ENCODE measurements at places on chromosomes 11 and 22.
A peak's percentile ranks its signal among the peaks of the same experiment; 100 is the strongest.

- no peak for DNase-seq
These were observed 36.3 kb downstream of the AP2A2 start for GRCh38 chr11:961921-962320.

DNA sequence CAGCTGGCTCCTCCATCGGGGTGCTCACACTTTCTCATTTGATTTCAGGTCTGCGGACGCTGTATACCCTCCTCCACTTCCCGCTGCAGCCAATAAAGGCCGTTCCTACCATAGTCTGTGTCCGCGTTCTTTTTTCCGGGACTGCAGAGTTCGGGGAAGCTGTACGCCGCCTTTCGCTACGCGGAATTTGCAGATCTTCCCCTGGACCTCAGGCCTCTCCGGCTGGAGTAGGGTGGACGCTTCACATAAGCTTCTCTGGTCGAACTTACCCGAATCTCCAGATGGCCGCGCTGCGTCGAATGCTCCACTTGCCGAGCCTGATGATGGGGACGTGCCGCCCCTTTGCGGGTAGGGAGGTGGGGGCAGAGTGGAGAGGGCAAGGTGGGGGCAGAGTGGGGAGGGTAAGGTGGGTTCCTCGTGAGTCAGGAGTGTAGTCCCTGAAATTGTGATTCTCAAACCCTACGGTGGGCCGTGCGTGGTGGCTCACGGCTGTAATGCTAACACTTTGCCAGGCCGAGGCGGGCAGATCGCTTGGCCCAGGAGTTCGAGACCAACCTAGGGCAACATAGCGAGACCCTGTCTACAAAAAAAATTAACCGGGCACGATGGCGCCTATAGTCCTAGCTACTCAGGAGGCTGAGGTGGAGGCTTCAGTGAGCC lies 617 bp downstream of the CSKMT start:
- DNase-seq, result peak; percentile 70

DNA sequence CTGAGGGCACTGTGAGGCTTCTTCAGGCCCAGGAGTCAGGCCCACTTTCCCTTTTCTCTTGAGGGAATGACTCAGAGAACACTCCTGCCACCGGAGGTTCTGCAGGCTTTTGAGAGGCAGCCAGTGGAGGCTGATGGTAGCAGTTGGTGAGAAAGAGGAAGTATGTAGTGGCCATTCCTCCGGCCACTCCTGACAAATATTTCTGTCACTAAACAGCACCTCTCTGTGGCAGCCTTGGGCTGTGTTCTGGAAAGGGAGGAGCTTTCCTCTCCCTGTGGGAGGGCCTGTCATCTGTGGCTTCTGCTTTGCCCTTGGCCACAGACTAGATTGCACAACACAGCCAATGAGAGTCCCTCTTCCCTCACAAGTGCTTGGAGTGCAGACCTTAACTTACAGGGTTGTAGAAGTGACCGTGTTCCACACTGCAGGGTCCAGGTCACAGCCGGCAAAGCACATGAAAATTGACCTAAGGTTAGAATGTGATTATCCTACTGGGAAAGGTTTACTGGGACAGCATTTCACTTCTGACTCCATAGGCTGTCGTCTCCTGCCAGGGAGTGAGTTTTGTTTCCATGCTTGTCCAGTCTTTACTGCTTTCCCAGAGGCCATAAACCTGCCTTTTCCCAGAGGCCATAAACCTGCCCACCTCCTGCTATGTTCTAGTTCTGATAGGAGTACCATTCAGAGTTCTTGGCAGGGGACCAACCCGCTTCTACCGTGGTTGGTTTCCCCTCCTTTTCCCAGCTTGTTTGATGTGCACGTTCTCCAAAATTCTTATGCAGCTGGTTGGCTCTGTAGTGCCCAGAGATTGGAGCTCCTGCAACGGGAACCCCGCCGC lies 33.3 kb downstream of the MARK2 start:
- peak; percentile 56 for DNase-seq

DNA sequence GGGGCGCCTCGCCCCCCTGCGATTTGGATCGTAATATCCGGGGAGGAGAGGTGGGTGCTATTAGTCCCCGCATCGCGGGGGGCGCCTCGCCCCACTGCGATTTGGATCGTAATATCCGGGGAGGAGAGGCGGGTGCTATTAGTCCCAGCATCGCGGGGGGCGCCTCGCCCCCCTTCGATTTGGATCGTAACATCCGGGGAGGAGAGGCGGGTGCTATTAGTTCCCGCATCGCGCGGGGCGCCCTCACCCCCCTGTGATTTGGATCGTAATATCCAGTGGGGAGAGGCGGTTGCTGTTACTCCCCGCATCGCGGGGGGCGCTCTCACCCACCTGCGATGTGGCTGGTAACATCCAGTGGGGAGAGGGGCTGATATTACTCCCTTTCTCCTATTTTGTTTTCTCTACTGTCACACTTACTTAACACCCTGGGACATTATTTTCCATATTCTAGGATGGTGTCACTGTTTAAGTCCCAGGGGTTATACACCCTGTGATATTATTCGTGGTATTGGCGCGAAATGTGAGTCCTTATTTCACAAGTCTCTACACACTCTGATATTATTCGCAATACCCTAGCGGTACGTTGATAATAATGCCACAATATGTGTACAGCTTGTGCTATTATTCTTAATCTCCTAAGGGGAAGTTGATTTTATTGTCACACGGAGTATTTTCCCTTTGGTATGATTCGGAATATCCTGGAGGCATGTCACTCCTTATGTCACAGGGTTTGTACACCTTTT lies 57.8 kb upstream of the ALDH3B2 start:
- peak; percentile 52 for DNase-seq

DNA sequence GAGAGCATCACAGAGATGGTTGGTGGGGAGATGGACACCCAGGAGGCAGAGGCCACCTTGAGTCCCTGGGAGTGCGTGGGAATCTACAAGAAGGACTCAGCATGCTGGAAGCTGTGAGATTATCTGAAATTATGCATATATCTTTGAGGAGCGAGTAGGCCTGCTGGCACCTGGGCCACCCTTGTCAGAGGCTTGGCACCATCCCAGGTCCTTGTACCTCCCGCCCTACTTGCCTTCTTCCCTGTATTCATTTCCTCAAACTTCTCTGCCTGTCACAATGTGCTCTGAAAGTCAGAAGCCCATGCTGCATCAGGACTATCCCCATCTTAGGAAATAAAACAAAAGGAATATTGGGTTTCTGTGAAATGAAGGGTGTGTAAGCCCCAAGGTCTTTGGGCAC lies 133.0 kb upstream of the CSNK2A3 start:
- DNase-seq, result no peak

GRCh38 chr11:15897211-15897960 lies 459.0 kb downstream of the SOX6 start:
- DNase-seq, result no peak

DNA sequence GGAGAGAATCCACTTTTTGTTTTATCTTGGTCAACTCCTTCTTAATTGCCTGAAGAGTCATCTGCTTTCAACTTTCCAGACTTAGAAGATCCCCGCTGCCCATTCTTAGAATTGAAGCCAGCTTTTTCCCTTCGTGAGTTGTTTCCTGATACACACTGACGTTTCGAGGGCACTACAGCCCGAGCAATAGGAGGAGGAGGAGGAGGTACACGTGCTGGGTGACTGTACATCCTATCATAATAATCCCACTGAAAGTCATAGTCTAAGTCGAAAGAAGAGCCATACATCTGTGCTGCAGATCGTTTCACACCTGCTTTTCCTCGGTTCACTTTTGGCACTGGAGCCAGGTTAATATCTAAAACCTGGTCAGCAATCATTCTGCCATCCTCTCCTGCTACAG lies 606.1 kb downstream of the DLG2 start:
- no peak for DNase-seq

DNA sequence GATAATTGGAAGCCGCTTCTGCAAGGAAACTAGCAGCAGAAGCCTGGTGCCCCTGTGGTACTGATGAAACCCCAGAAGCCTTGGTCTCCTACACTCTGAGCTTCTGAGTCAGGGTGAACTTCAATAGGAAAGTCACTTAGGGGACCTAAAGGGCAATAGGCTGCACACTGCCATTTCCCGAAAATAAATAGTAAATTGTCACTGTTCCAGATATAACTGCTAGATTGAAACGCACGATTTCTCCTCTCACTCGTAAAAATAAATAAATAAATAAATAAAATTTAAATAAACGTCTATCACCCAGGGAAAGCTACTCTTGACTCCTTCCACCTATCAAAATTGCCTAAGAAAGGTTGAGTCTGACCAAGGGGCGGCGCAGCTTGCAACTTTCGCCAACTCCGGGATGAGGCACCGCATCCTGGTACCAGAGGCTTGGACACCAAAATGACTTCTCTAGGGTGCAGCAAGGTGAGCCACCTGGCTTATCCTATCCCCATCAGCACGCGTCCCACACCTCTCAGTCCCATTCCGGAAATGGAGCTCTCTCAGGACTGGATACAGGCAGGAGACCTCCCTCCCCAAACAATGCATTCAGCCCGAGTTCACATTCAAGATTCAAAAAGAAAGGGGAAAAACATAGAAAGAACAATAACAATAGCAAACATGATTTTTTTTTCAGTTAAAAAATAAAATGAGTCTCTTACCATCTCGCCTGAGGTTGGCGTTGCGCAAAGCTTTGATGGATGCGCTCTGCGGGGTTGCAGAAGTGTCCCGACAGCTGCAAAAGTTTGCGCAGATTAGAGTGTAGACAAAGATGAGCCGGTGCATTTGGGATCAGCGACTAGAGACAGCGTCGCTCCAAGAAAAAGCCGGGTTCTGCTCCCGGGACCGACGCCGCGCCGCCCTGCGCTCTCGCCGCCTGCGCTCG lies 583 bp downstream of the PDGFD start:
- no peak for DNase-seq

DNA sequence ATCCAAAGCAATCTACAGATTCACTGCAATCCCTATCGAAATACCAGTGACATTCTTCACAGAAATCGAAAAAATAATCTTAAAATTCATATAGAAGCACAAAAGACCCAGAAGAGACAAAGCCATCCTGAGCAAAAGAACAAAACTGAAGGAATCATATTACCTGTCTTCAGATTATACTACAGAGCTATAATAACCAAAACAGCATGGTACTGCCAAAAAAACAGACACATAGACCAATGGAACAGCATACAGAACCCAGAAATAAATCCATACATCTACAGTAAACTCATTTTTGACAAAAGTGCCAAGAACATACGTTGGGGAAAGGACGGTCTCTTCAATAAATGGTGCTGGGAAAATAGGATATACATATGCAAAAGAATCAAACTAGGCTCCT lies 18.9 kb downstream of the RRP8 start:
- DNase-seq, result no peak

GRCh38 chr11:121351083-121351630 lies 58.6 kb downstream of the SC5D start:
- no peak for DNase-seq

DNA sequence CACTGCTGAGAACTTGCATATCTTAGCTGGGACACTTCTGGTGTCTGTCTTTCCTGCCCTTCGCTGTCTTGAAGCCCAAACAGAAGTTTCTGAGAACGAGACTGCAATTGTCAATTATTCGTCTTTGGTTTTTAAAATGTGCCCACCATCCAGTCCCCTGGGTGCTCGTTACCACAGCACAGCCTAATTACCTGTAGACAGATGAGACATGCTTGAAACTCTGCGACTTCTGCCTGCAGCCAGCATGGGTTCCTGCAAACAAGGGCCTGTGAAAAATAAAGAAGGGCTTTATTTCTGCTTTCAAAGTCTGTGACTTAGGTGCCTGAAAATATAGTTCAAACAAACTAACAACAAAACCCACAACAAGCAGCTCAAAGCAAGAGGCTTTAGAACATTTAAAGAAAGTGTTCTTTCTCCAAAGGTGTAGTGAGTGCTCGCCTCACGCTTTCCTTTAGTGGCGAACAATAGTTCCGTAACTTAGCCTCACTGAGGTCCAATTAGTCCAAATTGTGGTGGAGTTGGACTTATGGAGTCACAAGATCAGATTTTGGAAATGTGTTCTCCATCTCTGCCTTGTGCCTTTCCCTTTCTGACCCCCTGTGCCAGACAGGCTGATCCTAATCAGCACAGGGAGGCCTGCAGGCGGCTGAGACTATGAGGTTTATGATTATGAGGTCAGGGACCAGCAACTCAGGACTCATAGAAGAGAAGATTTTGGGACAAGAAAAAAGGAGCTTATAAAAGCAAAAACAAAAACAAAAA lies 20.4 kb upstream of the GRAMD1B start:
- DNase-seq, result no peak

GRCh38 chr11:74546752-74547151 lies 45.6 kb upstream of the POLD3 start:
- DNase-seq, result no peak

DNA sequence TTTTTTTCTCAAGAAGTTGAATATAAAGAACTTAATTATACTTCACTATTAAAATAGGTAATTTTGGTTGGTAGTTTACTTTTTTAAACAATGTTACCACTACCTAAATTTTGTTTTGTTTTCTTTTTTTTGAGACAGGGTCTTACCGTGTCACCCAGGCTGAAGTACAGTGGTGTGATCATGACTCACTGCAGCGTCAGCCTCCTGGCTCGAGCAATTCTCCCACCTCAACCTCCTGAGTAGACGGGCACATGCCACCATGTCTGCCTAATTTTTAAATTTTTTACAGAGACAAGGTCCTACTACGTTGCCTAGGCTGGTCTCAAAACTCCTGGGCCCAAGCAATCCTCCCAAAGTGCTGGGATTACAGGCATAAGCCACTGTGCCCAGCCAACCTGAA lies 17.6 kb downstream of the SPCS2 start:
- DNase-seq, result no peak

Data from CD4-positive, alpha-beta T cell treated with Interleukin-12 subunit alpha and Interleukin-12 subunit beta, for 1 hour (primary cell).